ENCODE measurements at places on chromosomes 7 and 10.

DNA sequence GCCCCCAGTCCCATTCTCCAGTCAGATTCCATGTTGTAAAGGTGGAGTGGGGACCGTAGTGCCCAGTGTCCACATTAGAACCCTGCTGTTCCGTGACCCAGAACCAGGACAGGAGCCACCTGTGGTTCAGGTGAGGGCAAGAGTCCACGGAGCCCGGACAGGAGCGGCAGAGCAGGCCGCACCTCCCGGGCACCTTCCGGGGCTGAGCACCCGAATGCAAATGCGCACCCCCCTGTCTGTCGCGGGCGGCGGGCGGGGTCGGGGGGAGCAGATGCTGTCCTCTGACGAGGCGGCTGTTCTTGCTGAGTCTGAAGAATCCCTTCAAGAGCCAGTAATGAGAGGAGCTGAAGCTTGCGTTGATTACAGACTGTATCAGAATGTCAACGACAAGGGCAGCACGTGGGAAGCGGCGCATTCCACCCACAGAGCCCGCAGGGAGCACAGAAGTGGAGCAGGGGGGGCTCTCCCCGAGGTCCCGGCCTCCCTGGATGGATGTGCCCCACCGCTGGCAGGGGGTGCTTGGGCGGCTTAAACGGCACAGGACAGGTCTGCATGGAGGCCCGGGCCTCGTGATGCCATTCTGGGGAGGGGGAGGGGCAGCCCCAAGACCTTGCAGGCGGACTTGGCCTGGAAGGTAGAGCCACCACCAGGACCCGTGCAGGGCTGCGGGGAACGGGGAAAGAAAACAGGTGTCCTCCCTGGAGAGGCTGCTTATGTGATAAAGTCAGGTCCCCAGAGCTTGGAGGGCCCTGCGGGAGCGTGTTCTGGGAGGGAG, 407.5 kb upstream of the RNF32 start:
- no peak for DNase-seq

DNA sequence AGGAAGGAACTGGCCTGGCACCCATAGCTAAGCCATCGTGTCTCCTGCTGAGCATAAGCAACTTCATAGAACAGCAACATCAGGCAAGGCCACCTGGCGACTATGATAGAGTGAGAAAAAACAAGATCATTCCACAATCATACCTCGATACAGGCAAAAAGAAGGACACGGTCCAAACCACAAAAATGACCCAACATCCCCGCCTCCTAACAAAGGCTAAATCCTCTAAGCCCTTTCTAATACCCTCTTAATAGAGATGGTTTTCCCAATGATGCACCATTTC, 40.2 kb upstream of the SVOPL start:
- DNase-seq = no peak

DNA sequence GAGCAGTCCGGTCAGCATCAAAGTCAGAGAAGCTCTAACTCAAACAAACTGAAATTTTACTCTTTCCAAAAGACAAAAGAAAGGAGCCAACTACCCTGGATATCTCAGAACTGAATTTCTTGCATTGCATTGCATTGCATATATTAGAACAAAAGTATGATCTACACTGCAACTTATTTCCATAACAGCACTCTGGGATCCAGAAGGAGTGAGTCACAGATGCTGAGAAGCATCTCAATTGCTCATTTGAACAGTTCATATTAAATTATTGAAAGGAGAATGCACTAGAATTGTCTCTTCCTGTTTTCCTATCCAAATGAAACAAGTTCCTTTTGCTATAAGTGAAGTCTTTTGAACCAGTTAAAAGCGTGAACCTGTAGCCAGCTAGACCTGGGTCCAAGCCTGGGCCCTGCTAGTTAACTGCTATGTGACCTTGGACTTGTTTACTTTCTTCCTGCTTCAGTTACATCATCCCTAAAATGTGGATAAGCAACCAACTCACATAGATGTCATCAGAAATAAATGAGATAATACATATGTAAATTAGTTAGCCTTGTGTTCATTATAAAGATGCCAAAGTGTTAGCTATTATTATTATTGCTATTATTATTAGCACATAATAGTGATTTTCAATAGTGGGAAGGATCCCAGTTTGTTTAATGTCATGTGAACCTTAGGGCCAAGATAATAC, 184.1 kb downstream of the CREB5 start:
- DNase-seq = no peak

DNA sequence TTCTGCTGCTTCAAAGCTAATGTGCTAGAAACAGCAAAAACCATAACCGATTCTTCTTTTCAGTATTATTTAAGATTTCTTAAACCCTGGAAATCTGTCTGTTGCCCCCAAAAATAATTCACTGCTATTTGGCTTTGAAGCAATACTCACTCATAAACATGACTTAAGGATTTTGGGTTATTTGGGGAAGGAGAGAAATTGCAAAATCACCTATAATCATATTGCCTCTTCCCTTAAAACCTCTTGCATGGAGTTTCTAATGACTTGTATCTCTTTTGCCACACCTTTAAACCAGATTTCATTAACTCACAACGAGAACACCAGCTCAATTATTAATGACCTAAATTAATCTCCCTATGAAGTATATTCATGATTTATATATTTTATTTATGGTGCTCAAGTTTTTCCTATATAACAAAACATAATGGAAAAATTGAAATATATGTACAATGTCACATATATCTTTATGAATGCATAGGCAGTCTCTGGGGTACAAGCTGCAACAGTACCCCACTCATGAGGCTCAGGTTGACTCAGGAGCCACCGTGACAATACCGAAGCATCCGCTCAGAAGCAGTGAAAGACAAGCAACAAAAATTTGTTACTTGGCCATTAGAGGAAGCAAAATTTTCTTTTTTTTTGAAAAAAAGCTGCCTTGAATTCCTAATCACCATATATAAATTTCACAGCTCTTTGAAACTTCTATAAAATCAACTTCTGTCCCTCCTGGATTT, 3.0 kb downstream of the NAMPT start:
- DNase-seq = no peak

GRCh38 chr10:7350541-7351195, 60.2 kb downstream of the SFMBT2 start:
- DNase-seq = no peak

GRCh38 chr7:43647673-43648472, 65.0 kb downstream of the STK17A start:
- peak; percentile 44 for DNase-seq

DNA sequence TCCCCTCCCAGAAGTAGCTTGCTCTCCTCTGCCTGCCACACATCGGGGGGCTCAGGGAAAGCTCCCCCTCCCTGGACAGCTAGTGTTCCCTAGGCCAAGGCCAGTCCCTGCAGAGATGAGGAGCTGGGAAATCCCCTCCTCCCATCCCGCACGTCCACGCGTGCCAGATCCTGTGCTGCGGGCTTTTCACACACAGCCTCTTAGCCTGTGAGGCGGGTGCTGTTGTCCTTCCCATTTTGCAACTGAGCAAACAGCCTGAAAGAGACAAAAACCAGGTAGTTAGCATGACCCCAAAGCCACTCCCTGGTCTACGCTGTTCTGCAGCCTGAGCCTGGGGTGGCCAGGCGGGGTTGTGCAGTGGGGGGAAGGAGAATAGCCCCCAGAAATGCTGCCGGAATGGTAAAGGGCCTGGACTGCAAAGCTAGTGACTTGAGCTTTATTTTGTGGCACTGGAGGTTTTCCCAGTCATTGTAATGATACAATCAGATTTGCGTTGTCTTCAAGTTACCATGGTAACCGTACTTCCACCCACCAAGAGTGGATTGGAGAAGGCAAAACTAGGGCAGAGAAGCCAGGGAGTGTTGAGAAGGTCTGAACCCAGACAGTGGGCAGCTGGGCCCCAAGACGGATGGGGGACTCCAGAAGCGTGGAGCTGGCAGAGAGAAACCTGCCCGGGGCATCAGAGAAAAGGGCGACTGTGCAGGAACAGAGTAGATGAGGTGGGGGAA, 98.6 kb upstream of the KCTD7 start:
- DNase-seq = no peak

Measured in effector CD4-positive, alpha-beta T cell (primary cell).